ENCODE measurements at places on chromosomes 16 and 17.

- DNase-seq: no peak
Measured at GRCh38 chr17:68566442-68566738, 34.8 kb downstream of the FAM20A start.

- DNase-seq: no peak
Measured at GRCh38 chr17:55614061-55614460, 102.8 kb upstream of the SMIM36 start.

GRCh38 chr17:34993031-34993430 is 12.7 kb downstream of the LIG3 start:
- no peak for DNase-seq

- peak; percentile 96 for DNase-seq
Measured at GRCh38 chr16:57277586-57277985, 6.9 kb downstream of the PLLP start.

- no peak for DNase-seq
Measured at GRCh38 chr17:33178681-33179080, 114.4 kb downstream of the ASIC2 start.

DNA sequence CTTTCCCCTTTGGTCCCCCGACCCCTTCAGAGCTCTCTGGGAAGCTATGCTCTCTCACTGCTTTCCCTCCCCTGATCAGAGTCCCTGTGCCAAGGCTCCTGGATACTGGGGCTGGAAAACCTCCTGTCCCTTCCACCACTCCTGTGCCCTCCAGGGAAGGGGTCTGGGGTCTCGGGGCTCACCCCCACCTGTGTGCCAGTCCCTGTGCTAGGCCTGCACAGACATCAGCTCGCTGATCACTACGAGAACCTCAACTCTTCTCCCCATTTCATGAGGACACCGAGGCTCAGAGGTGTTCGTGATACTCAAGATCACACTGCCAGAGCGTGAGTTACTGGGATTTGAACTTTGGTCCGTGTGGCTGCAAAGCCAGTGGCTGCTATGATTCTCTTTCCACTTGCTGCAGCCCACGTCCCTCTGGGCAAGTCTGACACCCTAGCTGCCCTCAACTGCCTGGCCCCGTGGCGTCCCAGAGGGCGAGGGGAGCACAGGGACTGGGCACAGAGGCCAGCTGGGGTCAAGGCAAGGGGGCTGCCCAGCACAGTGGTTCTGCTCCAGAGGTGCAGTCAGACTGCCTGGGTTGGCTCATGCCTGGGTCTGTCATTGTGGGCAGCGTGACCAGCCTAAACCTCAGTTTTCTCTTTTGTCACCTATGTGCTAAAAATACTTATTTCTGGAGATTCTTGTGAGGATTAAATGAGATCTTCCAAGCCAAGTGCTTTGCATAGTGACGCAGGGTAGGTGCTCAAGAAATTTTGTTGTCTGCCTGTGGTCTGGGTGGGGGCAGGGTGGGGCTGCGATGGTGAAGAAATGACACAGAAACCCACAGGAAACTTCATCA is 43.8 kb upstream of the TOB1 start:
- DNase-seq: no peak

DNA sequence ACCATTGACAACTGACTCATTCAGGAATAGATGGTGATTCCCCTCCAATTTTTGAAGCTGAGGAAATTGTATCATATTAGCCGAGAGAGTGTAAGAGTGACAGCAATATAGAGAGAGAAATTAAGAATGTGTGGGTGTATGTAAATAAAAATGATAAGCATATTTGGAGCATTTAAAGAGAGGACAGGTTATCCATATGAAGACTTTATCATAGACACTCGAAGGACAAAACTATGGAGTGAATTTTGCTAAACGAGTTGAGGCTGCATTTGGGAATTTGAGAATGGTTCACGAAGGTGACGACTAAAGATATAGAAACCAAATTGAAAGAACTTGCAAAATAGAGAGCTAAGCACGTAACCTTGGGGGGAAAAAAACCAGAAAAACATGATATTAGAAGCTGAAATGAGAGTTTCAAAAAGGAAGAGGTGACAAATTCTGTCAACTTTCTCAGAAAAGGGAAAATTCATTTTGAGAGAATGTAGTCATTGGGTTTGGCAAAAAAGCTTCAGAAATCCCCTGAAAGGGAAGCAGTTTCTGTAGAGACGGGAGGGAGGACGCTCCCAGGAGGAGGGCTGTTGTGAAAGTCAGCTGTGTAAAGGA is 129.7 kb downstream of the KCNJ2 start:
- no peak for DNase-seq

GRCh38 chr17:31786796-31787481 is 72.1 kb downstream of the COPRS start:
- DNase-seq: no peak

GRCh38 chr17:78361225-78361701 is 1.4 kb upstream of the SOCS3 start:
- DNase-seq: no peak

DNA sequence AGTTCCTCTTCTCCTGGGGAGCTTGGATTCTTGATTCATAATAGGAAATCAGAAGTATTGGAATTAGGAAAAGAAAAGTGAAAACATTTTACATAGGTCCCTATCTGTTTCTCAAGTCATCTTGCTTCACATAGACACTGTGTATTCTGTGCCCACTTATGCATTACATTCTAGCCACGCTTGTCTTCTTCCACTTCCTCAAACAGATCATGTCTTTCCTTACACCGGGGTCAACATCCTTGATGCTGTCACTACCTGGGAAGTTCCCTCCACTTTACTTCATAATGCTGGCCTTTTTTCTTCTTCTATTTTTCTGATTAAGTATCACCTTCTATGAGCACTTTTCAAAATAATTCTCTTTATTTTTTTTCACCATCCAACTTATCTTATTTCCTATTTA is 606.4 kb upstream of the CDH8 start:
- DNase-seq: no peak

DNA sequence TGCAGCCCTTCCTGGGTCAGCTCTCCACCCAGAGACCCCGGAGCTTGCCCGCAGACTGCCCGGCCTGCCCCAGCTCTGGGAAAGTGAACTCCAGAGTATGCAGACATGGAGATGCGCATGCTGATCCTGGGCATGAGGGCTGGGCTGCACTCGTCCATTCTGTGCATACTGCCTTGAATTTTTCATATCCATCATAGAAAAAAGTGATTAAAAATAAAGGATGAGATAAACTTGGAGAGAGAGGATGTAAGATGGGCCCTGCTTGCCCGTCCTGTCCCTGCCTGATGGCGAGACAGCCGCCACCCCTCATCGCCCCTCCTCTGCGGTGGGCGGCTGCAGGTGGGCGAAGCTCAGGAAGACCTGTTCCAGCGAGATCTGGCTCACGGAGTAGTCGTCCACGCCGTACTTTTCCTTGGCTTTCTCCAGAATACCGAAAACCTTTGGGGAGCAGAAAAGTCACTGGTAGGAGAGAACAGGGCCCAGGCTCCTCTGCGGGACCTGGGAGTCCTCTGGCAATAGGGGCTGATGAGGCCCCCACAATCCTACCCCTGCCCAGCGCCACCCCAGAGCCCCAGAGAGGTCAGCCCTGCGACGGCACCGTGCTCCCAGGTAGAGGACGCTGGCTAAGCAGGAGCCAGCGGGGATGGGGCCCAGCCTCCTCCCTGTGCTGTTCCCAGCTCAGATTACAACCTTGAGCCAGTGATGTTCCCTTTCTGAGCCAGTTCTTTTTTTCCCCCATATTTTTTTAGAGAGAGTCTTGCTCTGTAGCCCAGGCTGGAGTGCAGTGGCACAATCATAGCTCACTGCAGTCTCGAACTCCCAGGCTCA is 8.7 kb upstream of the RNPS1 start:
- no peak for DNase-seq

GRCh38 chr16:19518388-19518787 is 3.5 kb downstream of the GDE1 start:
- no peak for DNase-seq

- no peak for DNase-seq
Measured at GRCh38 chr16:57534337-57534880, 2.0 kb downstream of the CCDC102A start.

- DNase-seq: peak; percentile 71
Measured at GRCh38 chr16:726438-727290, at the start of the genes CCDC78 and HAGHL. CCDC78 (minus strand) TSS chr16:726443; CDS start chr16:726367, 76 bp downstream. HAGHL (plus strand) TSS chr16:727106; CDS start chr16:727510, 404 bp downstream.

GRCh38 chr16:89201439-89202377 is 1.4 kb upstream of the SLC22A31 start:
- peak; percentile 32 for DNase-seq

DNA sequence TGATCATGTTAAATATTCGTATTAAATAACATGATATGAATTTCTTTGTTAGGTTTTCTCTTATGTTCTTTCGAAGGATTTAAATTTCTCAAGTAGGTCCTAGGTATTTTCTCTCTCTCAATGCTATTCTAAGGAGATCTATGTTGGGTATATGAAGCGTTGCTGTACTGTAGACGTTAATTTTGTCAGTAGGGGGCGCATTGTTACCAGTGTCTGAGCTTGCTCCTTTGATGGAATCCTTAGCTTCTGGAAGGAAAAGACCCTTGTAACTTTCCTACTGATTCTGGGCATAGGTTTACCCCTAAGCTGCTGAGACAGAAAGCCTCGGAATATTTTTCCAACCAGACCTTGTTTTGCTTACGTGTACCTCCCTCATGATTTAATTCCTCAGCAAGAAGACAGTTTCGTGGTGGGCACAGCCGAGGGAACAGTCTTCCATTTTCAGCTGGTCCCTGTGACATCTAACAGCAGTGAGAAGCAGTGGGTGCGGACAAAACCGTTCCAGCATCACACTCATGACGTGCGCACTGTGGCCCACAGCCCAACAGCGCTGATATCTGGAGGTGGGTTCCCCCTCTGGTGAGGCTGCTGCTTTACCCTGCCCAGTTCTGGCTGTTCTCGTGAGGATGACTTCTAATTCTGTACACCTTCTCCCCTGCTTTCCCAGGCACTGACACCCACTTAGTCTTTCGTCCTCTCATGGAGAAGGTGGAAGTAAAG is 17.9 kb downstream of the UTP4 start:
- peak; percentile 77 for DNase-seq

DNA sequence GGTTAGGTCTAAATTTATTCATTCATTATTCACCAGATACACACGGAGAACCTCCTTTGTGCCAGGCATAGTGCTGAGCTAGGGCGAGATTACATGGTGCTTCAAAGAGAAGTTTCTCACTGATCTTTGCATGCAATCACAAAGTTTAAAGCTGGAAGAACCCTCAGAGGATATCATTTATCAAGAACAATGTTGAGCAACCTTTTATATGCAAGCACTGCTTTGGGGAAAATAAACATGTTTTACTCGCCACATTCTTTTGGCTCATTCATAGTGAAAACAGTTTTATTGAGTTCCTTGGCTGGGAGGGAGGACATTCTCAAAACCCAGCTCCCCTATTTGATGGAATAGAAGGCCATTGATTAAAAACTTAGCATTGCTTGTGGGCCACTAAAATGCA is 49.8 kb upstream of the XYLT1 start:
- DNase-seq: no peak

DNA sequence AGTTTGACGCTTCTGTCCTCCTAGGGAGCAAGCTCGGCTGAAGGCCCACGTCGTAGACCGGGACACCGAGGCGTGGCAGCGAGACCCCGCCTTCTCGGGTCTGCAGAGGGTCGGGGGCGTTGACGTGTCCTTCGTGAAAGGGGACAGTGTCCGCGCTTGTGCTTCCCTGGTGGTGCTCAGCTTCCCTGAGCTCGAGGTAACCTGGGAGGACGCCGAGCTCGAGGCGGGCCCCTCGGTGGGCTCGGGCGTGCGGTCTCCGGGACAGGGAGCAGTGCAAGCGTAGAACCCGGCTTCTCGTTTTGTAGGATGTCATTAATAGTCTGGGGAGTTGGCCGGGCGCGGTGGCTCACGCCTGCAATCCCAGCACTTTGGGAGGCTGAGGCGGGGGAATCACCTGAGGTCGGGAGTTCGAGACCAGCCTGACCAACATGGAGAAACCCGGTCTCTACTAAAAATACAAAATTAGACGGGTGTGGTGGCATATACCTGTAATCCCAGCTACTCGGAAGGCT is 715 bp downstream of the ENDOV start:
- no peak for DNase-seq

- DNase-seq: no peak
Measured at GRCh38 chr16:4767872-4768548, 1.0 kb upstream of the ZNF500 start.

GRCh38 chr17:50014471-50015088 is 19.6 kb upstream of the DLX3 start:
- DNase-seq: no peak

DNA sequence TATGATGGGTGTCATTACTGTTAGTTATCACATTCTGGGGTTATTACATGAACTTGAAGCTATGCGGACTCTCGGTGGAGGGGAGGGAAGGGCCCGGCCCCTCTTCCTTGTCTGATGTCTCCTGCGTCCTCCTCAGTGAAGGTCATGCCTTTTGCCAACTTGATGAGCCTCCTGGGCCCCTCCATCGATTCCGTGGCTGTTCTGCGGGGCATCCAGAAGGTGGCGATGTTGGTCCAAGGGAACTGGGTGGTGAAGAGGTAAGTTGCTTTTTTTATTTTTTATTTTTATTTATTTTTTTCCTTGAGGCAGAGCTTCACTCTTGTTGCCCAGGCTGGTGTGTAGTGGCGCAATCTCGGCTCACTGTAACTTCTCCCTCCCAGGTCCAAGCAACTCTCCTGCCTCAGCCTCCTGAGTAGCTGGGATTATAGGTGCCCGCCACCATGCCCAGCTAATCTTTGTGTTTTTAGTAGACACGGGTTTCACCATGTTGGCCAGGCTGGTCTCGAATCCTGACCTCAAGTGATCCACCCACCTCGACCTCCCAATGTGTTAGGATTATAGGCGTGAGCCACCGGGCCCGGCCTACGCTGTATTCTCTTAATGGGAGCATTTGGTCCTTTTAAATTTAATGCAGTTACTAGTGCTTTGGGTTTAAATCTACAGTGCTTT is 21.6 kb downstream of the POLR3E start:
- DNase-seq: peak; percentile 68

GRCh38 chr17:80254396-80255251 is 6.0 kb upstream of the RNF213 start:
- DNase-seq: peak; percentile 100

- peak; percentile 69 for DNase-seq
Measured at GRCh38 chr17:50149417-50150353, 792 bp downstream of the PPP1R9B start.

Measured in ACHN (cell line).